GM13977 (cell line): ENCODE measurements at places on chromosomes 7 and 10.

DNA sequence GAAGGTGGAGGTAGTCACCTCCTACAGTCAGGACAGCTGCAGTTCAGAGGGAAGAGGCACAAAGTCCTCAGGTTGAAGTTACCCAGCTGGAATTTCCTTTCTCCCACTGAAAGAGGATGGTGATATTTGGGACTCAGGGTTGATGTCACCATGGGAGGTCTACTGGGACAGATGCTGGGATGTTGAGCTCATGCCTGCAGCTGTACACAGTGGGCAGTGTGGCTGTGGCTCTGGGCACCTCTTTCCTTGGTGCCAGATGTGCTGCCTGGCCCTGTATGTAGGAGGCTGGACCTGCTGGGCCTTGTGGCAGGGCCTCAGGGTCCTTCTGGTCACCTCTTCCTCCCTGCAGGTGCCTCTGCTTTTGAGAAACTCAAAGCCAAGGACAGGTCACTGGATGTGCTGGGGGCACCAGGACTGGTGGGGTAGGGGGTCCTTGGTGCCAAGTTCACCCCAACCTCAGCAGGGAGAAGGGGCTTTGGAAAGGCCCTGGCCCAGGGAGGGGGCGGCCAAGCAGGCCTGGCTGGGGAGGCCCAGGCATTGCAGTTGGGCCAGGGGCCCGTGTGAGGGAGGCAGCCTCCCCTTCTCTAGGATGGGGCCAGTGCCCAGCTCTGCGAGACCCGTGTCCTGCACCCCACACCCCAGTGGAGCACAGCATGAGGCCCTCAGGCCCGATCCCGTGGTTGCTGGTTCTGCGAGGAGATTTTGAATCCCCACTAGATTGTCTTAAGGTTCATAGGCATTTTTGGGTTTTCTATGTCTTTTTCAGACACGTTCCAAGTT is 103.1 kb downstream of the BMS1 start:
- no peak for DNase-seq

- peak; percentile 55 for DNase-seq
These were observed 98.7 kb downstream of the CTBP2 start for GRCh38 chr10:125061557-125062226.

DNA sequence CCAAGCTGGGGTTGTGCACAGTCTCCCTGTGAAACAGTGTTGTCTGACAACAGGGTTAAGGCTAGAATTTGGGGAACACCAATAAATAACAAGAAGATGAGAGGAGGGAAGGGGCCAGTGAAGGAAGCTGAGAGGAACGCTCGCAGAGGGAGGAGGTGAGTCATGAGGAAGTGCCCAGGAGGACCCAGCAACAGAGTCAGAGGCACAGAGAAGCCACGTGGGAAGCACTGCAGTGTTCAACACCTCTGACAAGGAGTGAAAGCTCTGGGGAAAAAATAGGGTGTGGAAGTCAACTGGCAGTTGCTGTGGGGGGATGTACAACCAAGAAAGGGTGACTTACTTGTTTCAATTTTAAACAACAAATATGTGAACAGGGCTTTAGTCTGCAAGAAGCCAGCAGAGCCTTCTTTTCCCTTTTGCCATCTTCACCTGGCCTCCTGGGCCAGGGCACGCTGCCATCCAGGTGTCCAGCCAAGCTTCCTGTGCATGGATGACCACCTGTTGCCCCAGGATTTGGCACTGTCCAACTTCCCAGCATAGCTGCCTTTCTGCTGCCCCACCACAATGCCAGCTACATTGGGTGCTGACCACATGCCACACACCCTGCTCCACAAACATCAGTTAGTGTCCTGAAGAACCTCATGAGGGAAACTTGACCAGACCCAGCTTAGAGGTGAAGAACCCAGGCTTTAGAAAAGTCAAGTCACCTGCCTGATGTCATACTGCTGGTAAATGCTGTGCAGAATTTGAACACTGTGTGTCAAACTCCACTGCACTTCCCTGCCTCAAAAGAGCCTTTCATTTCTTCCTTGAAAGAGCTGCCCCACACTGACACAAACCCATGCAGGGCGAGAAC is 69.6 kb downstream of the ATXN7L1 start:
- peak; percentile 72 for DNase-seq

- no peak for DNase-seq
These were observed 67.8 kb upstream of the NXPH1 start for GRCh38 chr7:8365499-8366110.

- no peak for DNase-seq
These were observed 124.3 kb upstream of the UNC5B start for GRCh38 chr10:71088054-71088453.

- DNase-seq, result no peak
These were observed 70.6 kb downstream of the PTPRE start for GRCh38 chr10:127977357-127978009.

DNA sequence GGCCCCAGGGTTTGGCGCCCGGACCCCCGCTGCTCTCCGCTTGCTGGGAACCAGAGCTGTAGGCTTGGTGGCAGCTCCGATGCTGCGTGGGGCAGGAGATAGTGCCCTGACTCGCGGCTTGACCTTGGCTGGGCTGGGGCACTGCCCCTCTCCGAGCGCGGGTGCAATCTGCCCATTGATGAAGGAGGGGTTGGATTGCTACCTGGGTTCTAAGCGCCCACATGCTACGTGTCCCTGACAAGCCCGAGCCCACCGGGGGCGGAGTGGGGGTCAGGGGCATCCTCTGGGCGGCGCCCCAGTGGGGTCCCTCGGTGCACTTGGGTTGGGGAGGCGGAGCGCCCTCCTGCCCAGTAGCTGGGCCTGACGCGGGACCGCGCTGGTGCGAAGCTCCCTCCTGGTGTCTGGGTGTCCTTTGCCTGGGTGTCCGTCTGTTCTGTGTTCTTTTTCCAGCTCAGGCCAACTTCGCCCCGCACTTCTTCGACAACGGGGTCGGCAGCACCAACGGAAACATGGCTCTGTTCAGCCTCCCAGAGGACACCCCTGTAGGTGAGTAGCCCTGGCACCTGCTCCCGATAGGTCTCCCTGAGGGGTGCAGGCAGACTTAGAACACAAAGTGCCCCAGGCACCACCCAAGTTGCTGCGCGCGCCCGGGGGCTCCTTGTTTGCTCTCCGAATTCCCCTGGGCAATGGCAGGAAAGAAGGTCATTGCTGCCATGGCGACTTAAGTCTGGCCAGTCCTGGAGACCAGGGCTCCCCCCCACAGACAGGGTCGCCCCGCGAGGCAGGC is 900 bp downstream of the CDHR1 start:
- no peak for DNase-seq

GRCh38 chr7:143172354-143172753 is 10.9 kb upstream of the TAS2R39 start:
- DNase-seq, result no peak

GRCh38 chr7:157870644-157871290 is 534.0 kb downstream of the DNAJB6 start:
- DNase-seq, result no peak

DNA sequence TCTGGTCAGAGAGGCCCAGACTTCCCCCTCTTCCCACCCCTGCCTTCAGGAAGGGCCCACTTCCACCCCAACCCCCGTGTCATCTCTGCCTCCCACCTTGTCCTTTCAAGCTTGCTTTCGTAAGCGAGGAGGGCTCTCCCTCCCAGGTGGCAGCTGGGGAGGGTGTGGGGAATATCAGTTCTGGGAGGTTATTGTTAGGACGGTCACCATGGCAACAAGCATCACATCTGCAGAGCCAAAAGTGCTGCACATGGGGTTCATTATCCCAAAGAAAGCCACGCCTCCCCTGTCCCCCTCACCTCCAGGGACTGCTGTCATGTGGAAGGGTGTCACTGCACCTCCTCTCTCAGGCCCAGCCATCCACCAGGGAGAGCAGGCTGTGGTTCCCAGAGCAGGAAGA is 2.6 kb upstream of the CAMK2B start:
- DNase-seq, result no peak

- no peak for DNase-seq
These were observed 43.3 kb downstream of the NRAP start for GRCh38 chr10:113620511-113620910.

DNA sequence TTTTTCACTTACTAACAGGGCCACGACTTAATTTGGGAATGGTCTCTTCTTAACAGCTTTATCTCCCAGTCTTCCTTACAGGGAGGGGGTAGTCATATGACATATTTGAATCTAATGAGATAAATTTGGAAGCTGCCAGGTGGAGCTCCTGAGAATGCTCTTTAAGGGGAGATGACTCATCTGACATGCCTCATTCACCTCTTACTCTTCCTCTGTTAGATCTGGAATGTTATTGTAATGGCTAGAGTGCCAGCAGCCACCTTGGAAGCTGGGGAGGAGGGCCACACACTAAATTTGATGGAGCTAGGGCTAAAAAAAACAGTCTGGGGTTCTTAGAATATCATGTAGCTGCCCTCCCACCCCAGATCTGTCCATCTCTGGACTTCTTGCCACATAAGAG is 22.7 kb downstream of the HECW1 start:
- DNase-seq, result no peak
